ENCODE measurements at places on chromosomes 4 and X. TPM values are rescaled to one million over a fixed set of nuclear protein-coding genes. Genes with fewer than 3 reads are reported as not detected.

CTAG1B gene
- not detected for total RNA-seq

GRCh38 chr4:177483271-177483670, 41.0 kb upstream of the AGA start:
- DNase-seq, result no peak

DNA sequence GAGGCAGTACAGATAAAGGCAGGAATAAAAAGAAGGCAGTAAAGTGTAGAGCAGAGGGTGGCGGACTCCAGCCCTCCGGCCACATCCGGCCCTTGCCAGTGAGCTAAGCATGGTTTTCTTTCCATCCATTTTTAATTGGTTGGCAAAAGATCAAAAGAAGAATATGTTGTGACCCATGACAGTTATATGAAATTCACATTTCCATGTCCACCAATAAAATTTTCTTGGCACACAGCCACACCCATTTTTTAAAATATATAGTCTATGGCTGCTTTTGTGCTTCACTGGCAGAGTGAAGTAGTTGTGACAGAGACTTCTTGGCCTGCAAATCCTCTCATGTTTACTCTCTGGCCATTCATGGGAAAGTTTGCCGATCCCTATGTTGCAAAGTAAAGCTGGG, 29.8 kb downstream of the SLC9A6 start:
- DNase-seq, result no peak

GRCh38 chr4:121789960-121790829, 10.9 kb upstream of the EXOSC9 start:
- DNase-seq, result no peak

DNA sequence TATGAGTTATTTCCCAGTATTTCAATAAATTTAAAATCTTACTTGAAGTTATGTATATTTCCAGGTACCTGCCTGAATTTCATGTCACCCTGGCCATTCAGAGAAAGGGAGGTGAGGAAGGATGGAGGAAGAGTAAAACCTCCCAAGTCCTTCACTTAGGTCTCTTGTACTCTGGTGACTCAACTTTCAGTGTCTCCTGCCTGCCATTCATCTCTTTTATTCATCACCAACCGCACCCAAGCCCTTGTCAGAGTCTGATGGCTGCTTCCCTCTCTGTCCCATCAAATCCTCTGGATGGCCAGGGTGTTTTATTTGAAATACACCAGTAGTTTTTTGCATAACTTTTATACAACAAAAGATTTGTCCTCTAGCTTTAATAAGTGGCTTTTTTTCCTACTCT, 17.8 kb downstream of the TMPRSS11E start:
- no peak for DNase-seq
